ENCODE measurements at places on chromosomes 6 and 20.

- peak; percentile 26 for DNase-seq
Observed at GRCh38 chr6:44016131-44016870, 111.0 kb downstream of the MRPL14 start.

GRCh38 chr20:25283221-25283951, 35.5 kb downstream of the PYGB start:
- DNase-seq = no peak

GRCh38 chr6:82970839-82971238, 94.8 kb downstream of the UBE3D start:
- DNase-seq = no peak

GRCh38 chr6:14472986-14473337, 355.4 kb downstream of the CD83 start:
- DNase-seq = no peak

DNA sequence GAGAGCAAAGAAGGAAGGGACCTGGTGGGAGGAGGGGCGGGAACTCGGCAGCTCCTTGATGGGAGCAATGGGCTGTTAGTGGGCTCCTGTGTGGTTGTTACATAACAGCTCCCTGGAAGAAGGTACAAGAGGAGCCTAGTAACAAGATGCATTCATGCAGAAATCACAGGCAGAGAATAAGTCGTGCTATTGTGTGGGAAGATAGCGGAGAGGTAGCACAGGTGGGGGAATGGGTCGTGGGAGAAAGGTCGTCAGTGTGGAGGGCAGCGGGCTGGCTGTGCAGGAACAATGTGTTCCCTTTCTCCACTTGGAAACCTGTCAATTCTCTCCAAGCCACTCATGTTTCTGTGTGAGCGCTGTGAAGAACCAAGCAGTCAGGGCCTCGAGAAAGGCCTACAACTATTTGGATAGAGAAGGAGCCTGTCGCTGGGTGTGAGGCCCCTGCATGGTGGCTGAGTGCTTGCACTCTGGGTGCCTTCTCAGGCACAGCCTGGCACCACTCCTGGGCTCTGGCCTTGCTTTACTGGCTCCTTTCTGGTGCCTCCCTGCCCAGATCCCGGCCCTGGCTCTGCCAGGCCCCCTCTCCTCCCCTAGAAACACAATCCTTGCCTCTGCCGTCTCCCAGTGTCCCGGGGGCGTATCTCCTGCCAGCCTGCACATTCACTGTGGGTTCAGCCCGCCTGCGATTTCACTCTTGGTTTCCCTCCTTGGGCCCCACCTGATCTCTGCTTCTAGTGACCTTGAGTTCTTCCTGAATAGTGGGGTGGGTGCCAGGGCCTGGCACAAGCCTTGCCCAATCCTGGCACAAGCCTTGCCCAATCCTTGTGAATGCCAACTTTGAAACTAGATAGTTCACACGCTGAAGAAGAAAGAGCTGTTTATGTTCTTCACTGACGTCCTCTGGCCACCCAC, 7.4 kb upstream of the FGD2 start:
- DNase-seq = no peak

DNA sequence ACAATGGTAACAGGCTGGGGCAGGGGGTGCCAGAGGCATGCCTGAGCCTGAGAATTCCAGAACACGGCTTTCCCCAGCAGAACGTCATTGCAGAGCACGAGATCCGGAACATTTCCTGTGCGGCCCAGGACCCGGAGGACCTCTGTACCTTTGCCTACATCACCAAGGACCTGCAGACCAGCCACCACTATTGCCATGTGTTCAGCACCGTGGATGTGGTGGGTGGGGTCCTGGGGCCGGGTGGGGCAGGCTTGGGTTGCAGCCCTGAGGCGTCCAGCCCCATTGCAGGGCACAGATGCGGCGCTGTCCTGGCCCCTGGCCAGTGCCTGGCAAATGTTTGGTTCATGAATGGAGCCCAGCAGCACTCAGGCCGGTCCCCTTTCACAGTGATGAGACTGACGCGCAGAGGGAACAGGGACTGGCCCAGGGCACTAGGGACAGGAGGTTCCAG, 57.1 kb downstream of the TCP11 start:
- DNase-seq = no peak

- DNase-seq = no peak
Observed at GRCh38 chr6:2658788-2659187, 91.9 kb downstream of the MYLK4 start.

- no peak for DNase-seq
Observed at GRCh38 chr20:22584522-22584921, at the start of gene FOXA2. Gene FOXA2 (minus strand): TSS chr20:22584572. CDS start chr20:22584278, 294 bp downstream.

DNA sequence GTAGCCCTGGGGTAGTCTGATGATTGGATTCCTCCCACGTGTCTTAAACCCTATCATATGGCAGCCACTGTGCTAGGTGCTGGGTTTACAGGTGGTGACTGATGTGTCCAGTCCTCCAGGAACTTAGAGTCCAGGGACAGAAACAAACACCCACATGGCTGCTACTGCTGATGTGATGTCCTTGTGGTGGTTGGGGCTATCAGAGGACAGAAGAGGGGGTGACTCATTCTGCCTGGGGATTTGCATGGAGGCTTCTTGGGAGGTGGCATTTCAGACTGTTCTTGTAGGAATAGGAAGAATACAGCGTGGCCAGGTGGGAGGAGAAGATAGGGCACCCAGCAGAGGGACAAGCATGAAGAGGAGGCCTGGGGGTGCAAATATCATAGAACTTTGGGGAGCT, 9.8 kb downstream of the RAET1G start:
- no peak for DNase-seq

DNA sequence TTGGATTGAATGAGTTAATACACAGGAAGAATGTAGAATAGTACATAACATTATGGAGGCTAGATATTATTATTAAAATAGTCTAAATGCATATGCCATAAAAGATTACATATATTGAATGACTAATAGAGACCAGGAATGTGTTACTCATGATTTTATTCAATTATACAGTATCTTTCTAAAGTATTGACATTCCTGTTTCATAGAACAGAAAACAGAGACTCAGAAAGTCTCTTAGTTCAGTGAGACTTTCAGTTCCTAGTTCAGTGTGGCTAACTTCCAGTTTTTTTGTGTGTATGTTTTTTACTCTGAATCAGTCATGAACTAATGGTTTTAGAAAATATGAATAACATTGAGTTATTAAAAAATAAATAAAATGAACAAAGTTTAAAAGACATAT, 34.6 kb upstream of the TMEM244 start:
- DNase-seq = no peak

- no peak for DNase-seq
Observed at GRCh38 chr6:167290786-167291622, at the start of gene UNC93A. Gene UNC93A (plus strand): TSS chr6:167291315. CDS start chr6:167291490, 175 bp downstream.

Data from kidney glomerular epithelial cell (primary cell).